ENCODE measurements at places on chromosomes 1 and 21. TPM values are rescaled to one million over a fixed set of nuclear protein-coding genes. Genes with fewer than 3 reads are reported as not detected.

Gene BCL2L15
- total RNA-seq = 0.07 TPM

Gene SIK1
- 0.67 TPM for total RNA-seq

Gene DDAH1
- total RNA-seq = 66.0 TPM

Gene GBP3
- total RNA-seq = 39.9 TPM

Gene SLC6A9
- 5.6 TPM for total RNA-seq

Gene S100A12
- total RNA-seq = not detected

All from mammary microvascular endothelial cell (primary cell).